ENCODE measurements at places on chromosomes 6 and 20.

GRCh38 chr6:18168264-18168663 lies 13.0 kb downstream of the KDM1B start:
- no peak for DNase-seq

DNA sequence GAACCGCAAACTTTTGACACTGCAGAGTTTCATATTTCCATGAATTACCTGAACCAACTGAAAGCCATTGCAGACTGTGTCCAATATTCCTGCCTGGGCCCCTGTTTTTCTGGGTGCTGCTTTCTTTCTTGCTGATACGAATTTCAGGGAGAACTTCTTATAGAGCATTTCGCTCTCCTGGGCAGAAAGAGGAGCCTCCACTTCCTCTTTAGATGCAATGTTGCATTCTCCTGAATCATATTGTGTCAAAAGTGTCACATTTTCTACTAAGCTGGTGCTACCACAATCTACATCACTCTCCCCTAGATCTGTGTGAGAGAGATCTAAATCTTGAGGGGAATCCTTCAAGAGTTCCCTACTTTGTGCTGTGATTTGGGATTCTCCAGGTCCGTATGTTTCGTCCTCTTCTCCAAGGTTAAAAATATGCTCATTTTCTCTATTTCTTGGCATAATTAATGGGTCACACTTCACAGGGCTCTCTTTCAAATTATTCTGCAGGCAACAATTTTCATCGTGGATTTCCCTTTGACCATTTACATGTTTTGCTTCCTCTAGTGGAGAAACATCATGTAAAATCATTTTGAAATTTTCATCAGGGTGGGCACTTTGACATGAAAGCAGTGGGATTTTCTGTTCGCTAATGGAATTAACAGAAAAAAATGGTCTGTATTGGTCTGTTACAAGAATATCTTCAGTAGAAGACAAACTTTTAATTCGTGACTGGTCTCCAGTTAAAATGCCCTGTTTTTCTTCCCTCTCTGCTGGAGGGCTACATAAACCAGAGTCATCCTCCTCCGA lies 102.3 kb downstream of the DST start:
- no peak for DNase-seq

- no peak for DNase-seq
Measured at GRCh38 chr6:128352366-128352765, 168.0 kb downstream of the PTPRK start.

GRCh38 chr6:66179361-66179760 lies 472.3 kb upstream of the EYS start:
- DNase-seq = no peak

DNA sequence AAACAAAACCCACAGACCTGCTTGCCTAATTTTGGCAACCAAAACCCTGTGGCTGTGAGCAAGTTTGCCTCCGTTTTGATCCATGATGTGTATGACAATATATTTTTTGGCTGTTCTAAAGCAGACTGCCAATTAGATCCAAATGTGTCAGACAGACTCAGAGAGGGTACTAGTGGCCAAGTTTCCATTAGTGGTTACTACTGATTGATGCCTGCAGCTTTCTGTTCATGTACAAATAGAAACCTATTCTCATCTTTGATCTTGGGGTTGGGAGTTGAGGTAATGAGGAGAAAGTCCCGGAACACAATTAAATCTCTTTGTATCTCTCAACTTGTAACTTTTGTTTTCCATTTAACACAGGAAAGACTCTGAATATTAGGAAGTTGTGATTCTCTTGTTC lies 100.9 kb downstream of the RNF144B start:
- DNase-seq = no peak

DNA sequence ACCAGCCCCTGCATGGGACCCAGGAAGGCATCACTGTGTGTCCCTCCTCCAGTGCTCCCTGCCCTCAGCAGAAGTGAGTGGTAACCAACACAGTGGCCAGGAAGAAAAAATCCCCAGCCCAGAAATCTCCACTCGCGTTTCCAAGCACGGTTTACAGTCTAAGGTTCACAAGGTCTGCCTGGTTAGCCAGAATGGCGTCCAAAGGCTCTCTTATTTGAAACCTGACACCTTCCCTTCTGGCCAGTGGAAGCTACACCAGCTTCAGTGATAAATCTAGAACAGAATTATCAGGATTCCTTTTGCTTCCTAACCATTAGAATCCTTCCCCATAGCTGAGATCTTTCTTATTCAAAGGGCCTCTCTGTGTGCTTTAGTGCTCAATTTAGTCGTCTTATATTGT lies 9.2 kb downstream of the LY86 start:
- DNase-seq = no peak

DNA sequence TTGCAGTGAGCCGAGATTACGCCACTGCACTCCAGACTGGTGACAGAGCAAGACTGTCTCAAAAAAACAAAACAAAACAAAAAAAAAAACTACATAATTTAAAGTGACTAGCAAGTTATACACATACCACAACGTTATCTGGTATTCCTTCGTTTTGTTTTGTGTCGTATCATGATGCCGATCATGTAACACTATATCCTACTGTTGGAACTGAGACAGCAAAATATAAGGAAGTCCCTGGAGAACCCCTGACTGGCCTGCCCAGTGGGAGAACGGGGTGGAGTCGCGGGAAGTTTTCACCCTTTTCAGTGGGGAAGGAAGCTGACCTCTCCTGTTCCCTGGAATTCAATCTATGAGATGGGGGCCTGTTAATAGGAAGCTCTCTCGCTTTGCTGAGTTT lies 15.1 kb downstream of the SOX4 start:
- DNase-seq = no peak

DNA sequence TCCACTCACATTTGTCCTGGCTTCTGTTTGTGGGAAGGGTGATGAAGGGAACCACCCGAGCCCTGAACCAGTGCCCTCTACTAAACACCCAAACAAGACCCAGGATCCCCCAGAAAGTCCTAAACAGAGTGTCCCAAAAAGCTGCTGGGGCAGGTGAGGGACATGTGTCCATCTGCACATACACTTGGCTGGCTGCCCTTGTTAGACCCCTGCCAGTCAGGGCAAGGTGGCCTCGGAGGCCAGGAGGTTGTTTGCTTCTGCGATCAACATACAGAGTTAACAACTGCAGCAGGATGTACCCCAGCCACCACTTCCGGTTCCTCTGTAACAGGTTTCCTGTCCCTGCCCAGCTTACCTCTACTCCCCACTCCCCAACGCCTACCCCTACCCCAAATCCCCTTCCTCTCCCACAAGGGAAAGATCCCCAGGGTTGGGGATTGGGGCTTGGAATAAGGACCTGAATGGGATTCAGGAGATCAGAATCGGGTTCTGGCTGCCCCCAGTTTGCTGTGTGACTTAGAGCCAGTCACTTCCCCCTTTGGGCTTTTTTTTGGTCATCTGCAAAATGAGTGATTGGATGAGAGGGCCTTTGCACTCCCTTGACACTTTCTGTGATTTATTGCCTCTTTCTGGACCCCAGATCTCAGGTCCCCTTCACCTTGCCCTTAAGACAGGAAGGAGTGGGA lies 13.9 kb downstream of the DEF6 start:
- DNase-seq = peak; percentile 55

GRCh38 chr6:158625881-158626305 lies 18.6 kb downstream of the DYNLT1 start:
- no peak for DNase-seq

- DNase-seq = no peak
Measured at GRCh38 chr6:20302168-20302567, 89.9 kb upstream of the MBOAT1 start.

DNA sequence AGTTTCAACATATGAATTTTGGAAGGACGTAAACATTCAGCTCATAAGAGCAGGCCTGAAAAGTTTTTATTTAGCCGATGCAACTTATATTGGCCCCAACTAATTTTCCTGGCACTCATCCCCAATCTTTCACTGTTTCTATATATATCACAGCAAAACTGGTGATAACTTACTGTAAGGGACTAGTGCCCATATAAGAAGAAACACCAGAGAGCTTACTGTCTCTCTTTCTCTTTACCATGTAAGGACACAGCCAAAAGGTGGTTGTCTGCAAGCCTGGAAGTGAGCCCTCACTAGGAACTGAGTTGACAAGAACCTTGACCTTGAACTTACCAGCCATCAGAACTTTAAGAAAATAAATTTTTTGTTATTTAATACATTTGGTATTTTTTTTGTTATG lies 807.4 kb upstream of the CITED2 start:
- DNase-seq = no peak

- no peak for DNase-seq
Measured at GRCh38 chr6:41347378-41348050, 12.1 kb downstream of the NCR2 start.

GRCh38 chr6:36018339-36018738 lies 6.1 kb downstream of the SLC26A8 start:
- DNase-seq = no peak

All from activated CD4-positive, alpha-beta T cell treated with anti-CD3 and anti-CD28 coated beads, Interleukin-2, amount 50 U/mL, for 1 hour (primary cell).